Activated CD4-positive, CD25-positive, alpha-beta regulatory T cell treated with anti-CD3 and anti-CD28 coated beads, Interleukin-2, amount 50 U/mL, for 72 hours (primary cell): ENCODE measurements at places on chromosomes 5 and 9.

DNA sequence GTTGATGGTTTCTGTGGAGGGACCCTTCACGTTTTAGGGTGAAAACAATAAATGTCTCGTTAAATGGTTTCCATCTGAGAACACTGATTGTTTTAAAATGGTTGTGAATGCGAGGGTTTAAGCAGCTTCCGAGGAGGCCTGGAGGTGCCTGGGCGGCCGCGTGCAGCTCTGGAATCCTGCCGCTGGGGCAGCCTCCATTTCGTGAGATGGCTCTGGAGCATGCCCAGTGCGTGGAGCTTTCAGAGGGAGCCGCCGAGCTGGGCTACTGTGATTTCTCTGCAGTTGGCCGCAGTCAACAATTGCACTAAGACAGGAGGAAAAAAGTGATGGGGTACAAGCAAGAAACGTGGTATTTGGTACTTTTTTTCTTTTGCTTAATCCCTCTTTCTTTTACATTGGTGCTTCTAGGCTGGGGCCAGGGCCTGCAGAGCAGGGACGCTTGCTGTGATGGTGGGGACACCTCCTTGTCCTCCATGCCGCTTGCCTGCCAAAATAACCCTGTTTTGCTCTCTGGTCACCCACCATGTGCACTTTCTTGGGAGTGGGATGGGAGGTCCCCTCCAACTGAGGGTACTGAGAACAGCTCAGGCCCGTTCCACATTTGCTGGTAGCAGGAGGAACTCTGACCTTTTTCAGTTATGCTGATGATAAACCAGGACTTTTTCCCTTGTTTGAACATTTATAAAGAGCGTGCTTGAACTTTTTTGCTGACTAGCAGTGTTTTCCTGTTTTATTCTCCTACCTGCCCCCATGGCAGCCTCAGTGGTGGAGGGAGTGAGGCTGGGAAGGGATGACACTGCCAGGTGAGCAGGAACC lies 47.1 kb downstream of the EHMT1 start:
- DNase-seq = no peak

- no peak for DNase-seq
Observed at GRCh38 chr9:102534031-102534430, 461.1 kb upstream of the CYLC2 start.

GRCh38 chr5:54325272-54325609 lies 14.9 kb upstream of the ARL15 start:
- DNase-seq = no peak

DNA sequence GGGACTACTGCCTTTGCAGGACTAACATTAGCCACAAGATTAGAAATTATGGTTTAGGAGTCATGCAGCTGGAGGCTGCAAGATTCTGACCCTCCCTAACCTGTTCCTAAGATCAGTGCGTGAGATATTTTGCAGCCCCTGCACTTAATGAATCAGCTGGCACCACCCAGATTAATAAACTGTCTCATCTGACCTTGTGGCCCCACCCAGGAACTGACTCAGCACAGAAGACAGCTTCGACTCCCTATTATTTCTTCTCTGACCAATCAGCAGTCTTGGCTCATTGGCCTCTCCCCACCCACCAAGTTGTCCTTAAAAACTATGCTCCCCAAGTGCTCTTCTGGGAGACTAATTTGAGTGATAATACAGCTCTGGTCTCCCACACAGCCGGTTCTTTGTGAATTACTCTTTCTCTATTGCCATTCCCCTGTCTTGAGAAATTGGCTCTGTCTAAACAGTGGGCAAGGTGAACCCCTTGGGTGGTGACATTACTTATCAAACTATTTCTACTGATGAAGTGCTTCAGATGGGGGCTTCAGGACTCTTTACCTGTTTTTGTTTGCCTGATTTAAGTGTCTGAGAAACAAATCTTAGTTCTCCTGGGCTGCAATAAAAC lies 17.0 kb downstream of the CTSL start:
- DNase-seq = no peak

- no peak for DNase-seq
Observed at GRCh38 chr5:107195890-107196395, 474.8 kb downstream of the EFNA5 start.

GRCh38 chr9:107624234-107624948 lies 134.8 kb upstream of the KLF4 start:
- no peak for DNase-seq

DNA sequence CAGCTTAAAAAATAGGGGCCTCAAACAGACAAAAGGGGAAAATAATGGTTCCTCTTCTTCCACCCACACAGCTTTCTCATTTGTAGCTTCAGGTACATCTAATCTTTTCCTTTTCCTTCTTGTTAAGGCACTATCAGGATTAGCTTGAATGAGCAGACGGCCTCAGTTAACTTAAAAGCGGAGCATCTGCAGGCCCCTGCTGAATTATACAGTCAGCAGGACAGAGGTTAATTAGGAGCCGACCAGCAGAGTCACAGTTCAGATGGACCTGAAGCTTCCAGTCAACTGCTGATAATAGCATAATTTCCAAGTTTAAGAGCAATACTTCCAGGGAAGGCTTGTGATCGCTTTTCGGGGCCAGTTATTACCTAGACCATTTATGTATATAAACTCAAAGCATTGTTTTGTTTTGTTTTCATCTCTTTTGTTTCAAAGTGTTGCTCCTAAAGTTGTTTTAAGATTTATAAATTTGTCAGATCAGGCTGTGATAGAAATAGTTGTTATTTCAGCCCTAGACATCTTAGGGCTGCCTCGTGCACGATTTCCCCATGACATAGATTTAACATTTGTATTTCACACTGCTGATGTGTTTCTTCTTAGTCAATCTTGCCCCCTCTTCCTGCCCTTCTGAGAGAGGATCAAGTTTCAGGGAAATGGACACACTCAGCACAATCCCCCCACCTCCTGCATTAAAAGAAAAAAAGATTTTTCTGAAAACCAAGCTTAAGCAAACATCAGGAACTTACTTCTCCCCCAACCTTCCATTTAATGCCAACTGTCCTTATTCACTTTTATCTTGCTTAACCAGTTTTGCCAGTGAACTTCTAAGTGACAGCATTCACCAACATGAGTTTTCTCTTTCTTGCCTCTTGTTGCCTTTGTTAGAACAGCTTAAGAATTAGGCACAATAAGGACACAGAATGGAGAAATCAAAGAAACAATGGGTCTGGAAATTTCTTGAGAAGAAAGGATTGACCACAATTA lies 449.8 kb downstream of the ARHGEF28 start:
- DNase-seq = no peak

- DNase-seq = no peak
Observed at GRCh38 chr9:136691316-136692184, 4.3 kb upstream of the AGPAT2 start.

- no peak for DNase-seq
Observed at GRCh38 chr5:150626853-150627276, 13.6 kb upstream of the SYNPO start.

DNA sequence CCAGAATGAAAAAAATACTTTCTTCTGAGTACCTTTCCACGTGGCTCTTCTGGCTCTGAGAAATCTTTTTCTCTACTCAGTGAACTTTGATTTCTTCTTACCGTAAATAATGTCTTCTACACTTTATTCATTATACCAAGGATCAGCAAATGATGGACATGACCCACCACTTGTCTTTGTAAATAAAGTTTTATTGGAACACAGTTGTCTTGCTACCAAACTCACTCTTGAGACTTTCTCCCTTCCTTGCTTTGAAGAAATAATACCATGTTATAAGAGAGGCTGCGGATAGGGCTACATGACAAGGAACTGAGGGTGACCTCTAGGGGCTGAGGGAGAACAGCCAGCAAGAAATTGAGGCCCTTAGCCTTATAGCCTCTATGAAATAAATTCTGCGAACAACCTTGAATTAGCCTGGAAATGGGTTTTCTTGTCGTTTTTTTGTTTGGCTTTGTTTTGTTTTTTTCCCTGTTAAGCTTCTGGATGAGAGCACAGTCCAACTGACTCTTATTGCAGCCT lies 212.5 kb downstream of the COMMD10 start:
- DNase-seq = no peak

DNA sequence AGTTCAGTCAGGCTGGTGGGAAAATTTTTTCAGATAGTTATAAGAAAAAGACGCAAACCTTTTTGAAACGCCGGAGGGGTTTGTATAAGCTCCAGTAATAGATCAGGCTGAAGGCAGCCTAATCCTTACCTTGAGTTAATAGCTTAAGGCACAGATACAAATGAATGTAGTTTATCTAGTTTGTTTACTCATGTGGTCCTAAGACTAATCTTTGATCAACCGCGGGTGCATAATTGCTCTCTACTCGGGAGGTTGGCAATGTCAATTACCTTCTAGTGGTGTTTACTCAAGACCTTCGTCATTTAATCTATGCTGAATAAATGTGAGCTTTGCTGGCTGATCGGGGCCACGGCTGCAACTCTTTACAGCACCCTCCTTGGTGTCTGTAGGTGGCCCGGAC lies 665 bp upstream of the INSL4 start:
- no peak for DNase-seq

- DNase-seq = no peak
Observed at GRCh38 chr5:120436996-120437395, 27.1 kb upstream of the PRR16 start.

- peak; percentile 67 for DNase-seq
Observed at GRCh38 chr5:52800394-52801213, 12.9 kb downstream of the ITGA1 start.

DNA sequence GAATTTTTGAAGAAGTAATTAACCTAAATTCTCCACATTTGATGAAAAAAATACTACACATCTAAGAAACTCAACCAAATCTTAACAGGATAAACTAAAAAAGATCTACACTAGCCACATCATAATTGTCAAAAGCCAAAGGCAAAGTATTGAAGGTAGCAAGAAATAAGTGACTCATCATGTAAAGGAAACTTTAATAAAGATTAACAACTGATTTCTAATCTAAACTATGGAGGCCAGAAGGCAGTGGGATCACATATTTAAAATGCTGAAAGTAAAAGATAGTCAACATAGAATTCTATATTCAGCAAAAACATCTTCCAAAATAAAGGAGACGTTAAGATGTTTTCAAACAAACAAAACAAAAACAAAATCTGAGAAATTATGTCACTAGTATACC lies 2002.9 kb downstream of the MAT2B start:
- no peak for DNase-seq
